ENCODE measurements at places on chromosomes 2 and 18. TPM values are rescaled to one million over a fixed set of nuclear protein-coding genes. Genes with fewer than 3 reads are reported as not detected.

SULT1C4 gene
- total RNA-seq = 33.3 TPM

GRCh38 chr2:60479226-60480088 lies 74.0 kb downstream of the BCL11A start:
- DNase-seq = no peak

DNA sequence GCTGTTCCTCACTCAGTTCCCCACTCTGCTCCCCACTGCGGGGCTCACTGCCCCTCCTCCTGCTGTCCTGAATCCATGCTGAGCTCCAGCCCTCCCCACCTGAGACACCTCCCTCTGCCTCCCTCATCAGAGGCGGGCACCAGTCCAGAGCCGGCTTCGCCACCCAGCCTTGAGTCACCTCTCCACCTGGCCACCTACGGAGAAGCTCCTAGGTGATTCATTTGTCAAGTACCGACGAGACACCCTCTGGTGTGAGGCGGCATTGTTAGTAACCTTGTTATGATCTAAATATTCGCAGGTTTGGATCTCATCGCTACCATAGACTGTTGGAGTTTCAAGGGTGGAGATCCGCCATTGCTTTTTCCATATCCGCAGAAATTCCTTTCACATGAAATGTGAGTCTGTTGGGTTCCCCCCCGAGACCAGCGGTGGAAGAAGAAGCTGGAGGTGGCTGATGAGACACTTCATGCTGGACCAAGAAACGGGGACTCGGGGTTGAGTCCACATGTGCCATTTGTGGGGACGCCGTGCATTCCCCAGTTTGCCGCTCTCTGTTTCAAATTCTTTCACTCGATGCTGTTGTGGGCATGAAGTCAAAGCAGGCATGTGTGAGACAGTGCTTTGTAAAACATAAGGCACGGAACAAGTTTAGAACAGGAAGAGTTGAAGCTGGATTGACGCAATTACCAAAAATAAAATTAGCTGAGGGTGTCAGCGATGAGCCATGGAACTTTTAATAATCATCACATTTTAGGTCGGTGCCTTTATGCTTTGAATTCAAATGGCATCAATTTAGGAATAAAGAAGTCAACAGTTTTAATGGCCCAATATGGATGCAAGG lies 259.8 kb upstream of the HDAC4 start:
- DNase-seq = no peak

GRCh38 chr2:42865884-42866881 lies 73.8 kb upstream of the HAAO start:
- DNase-seq = no peak

- DNase-seq = no peak
These were observed 32.3 kb downstream of the ADI1 start for GRCh38 chr2:3487028-3487425.

DNA sequence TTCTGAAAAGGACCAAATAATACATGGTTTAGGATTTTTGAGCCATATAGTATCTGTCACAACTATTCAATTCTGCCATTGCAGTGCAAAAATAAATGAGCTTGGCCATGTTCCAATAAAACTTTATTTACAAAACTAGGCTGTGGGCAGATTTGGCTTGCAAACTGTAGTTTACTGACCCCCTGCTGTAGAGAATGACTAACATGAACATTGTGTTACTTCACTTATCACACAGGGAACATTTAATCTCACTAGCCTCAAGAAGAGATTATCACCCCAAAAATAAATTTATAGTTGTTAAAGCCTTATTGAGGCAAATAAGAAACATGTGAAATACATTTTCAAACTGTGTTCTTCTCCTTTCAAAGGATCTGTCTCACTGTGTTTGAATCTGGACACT lies 766.2 kb downstream of the MBD2 start:
- no peak for DNase-seq

- DNase-seq = no peak
These were observed 12.0 kb downstream of the UGP2 start for GRCh38 chr2:63853527-63854310.
